EH (cell line): ENCODE measurements at places on chromosomes 3 and 15.

DNA sequence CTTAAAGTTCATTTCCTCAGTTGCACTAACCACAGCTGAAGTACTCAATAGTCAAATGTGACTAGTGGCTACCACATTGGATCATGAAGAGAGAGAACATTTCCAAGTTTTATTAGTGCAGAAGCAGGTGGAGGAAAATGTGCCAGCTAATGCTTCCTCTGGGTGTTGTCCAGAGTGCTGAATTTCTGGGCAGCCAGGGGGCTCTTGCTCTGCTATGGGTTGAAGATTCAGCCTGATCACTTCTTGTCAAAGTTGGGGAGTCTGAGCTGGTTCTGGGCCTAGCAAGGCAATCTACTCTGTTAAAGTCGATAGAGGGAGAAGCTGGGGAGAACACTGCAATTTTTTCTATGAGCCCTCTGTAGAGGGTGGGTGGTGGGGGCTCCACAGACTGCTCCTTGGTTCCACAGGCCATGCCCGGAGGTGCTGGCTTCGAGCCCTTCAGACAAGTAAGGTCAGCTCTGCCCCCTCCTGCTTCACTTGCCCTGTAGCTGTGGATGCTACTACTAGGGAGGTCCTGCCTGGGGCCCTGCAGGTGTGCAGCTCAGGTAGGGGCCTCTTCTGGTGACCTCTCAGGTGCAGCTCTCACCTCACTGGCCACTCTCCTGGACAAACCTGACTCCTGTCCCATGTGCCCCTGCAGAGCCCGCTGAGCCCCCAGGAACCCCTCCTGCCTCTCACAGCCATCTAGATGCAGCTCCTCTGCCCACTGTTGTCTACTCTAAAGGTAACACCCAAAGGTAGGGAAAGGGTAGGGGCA lies 8.2 kb downstream of the ALG3 start:
- peak; percentile 55 for DNase-seq

- DNase-seq = no peak
Observed at GRCh38 chr3:14511623-14512280, 28.4 kb downstream of the GRIP2 start.

- DNase-seq = peak; percentile 94
Observed at GRCh38 chr3:183774631-183775030, 50.7 kb downstream of the MAP6D1 start.

GRCh38 chr3:106530367-106530766 lies 661.6 kb upstream of the CBLB start:
- DNase-seq = no peak

DNA sequence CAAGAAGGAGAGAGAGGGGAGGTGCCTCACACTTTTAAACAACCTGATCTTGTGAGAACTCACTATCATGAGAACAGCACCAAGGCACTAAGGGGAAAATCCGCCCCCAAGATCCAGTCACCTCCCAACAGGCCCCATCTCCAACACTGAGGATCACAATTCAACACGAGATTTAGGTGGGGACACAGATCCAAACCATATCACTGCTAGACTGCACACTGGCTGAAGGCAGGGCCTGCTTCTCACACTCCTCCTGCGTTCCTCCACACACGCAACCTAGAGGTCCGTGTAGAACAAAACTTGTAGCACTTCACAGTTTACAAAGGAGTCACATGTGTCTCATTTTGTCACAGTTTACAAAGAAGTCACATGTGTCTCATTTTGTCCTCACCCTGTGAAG lies 97.8 kb downstream of the DAPK2 start:
- no peak for DNase-seq

- DNase-seq = no peak
Observed at GRCh38 chr15:61644550-61644949, 415.4 kb upstream of the RORA start.

DNA sequence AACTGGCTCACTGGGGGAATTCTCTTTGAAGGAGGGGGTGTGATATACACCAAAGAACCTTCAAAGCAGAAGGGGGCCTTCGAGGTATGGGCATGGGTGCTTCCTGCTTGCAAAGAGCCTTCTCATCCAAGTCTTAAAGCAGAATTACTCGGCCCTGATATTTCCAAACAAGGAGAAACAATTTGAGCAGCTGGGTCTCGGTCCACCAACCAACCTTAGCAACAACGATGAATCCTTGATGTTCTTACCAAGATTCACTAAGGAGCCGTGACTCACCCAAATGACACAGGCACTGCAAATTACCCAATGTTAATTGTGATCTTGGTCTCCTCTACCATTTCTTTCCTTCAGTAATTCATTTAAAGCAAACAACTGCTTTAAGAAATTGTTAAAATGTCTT lies 7.7 kb downstream of the HOMER2 start:
- DNase-seq = no peak

DNA sequence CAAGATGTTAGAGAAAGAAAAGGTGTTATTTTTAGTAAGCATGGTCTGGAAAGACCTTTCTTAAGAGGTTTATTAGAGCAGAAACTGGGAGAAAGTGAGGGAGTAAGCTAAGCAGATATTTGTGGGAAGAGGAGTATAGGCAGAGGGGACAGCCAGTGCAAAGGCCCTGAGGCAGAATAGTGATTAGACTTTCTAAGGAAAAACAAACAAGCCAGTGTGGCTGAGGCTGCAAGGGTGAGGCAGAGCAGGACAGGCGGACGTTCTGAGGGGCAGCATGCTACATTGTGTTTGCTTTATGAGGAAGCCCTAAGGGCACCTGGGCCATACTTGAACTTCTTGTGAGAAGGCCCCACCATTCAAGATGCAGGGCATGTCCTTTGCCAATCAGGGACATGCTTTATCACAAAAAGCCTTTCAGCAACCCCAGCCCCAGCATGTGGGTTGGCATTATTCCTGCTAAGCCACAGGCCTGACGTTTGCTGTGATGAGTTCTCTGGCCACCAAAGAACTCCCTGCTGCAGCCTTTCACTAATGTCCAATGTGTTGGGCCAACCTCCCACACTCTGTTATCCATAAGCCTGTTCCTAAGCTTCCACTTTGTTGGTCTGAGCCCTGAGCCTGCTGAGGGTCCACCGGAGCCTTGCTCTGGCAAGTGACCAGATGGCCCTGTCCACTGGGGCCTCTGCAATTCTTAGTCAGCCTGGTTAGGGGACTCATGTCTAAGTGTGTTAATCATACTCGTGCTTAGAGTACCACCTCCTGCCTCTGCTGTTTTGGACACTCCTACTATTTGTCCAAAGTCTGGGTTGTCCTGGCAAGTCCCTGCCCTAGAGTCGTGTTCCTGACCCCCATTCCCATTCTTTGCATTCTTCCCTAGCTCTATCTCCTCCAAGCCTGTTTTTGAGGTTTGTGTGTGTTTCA lies 209.9 kb upstream of the CTNNB1 start:
- DNase-seq = no peak

GRCh38 chr3:171342200-171342599 lies 118.0 kb downstream of the TNIK start:
- no peak for DNase-seq

DNA sequence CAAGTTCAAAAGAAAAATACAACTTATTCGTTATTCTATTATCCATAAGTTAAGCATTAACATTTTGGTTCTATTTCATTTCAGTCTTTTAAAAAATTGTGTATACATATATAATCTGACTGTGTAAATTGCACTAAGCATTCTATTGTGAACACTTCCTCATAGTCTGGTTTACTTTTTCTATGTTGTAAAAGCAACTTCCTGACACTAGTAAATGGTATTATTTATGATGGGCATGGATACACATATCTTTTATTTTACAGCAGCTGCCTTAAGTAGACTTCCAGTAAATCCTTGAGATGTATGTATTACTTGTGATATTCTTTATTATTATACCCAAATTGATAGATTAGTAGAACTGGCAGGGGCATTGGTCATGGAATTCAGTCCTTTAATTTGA lies 58.2 kb downstream of the FNDC3B start:
- DNase-seq = no peak

- DNase-seq = no peak
Observed at GRCh38 chr3:86147119-86147518, 843.8 kb downstream of the VGLL3 start.

GRCh38 chr15:79562403-79562815 lies 130.3 kb downstream of the MINAR1 start:
- DNase-seq = peak; percentile 4

- no peak for DNase-seq
Observed at GRCh38 chr15:65259367-65259797, 27.3 kb downstream of the PARP16 start.

GRCh38 chr3:53940623-53941022 lies 49.0 kb upstream of the SELENOK start:
- no peak for DNase-seq
